ENCODE measurements at places on chromosomes 3 and 15.

DNA sequence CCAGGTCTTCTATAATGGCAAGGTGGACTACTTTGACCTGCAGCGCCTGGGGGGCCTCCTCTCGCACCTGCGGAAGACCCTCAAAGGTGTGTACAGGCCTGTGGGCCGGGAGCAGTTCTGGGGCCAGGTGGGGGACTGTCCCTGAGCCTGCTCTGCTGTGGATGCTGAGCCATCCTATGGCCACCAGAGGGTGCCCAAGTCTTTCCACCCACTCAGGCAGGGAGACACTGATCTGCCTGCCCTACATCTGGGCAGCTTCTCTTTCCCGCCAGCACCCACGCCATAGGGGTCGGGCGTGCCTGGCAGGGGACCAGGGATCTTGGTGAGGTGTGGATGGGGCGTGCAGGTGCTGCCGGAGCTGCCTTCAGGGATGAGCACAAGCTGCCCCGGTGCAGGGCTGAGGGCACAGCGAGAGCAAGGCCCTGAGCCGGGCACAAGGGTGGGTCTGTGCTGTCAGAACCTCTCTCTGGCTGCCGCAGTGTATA is 14.1 kb downstream of the RNF123 start:
- peak; percentile 70 for DNase-seq

- no peak for DNase-seq
Measured at GRCh38 chr3:186236357-186237020, 125.5 kb downstream of the DGKG start.

DNA sequence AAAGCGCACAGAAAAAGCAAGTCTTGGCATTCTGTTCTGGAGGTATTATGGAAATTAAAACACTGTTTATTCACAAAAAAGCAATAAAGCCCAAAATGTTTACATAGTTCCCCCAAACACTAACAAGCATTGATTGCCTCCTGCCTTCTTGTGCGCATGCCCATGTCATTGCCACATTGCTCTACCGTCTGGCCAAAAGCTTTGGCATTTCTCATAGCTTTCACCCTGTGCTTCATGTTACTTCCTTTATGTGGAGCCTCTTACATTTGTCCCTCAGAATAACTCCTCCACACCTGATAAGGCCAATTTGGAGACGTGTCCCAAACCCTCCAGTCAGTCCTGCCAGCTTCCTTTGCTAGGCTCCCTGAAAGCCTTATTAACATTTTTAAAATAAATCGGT is 680.8 kb downstream of the GBE1 start:
- no peak for DNase-seq

GRCh38 chr3:40580494-40581091 is 55.8 kb downstream of the ZNF621 start:
- DNase-seq, result peak; percentile 63

DNA sequence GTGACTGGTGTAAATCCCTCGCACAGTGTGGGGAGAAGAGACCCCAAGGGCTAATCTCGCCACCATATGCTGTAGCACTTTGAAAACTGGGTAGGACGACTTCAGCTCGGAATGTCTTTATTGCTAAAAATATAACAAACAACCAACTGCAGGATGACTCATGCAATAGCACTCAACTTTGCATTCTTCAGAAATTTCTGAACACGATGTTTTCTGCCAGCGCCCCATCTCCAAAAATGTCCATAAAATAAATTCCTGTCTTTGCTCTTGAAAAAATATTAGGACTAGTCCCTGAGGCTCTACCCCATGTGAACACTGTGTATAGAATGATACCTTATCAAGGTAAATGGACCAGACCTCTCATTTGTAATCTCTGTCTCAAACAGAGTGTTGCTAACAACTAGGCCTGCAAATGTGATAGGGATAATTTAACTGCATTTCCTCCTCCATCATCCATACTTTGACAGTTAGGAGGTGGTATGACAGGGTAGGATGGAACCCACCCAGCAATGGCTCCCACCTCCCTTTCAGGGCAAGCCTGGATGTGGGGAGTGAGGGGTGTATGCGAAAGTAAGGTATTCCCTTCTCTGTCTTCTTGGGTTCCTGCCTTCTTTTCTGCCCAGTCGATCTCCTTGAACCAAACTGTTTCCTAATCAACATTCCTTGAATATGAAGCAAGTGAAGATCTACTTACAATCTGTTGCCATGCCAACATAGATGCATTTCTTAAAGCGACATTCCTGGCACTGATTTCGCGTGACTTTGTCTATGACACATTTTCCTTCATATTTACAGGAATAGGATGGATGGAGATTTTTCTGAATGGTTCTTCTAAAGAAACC is 201.1 kb downstream of the NR1D2 start:
- no peak for DNase-seq

DNA sequence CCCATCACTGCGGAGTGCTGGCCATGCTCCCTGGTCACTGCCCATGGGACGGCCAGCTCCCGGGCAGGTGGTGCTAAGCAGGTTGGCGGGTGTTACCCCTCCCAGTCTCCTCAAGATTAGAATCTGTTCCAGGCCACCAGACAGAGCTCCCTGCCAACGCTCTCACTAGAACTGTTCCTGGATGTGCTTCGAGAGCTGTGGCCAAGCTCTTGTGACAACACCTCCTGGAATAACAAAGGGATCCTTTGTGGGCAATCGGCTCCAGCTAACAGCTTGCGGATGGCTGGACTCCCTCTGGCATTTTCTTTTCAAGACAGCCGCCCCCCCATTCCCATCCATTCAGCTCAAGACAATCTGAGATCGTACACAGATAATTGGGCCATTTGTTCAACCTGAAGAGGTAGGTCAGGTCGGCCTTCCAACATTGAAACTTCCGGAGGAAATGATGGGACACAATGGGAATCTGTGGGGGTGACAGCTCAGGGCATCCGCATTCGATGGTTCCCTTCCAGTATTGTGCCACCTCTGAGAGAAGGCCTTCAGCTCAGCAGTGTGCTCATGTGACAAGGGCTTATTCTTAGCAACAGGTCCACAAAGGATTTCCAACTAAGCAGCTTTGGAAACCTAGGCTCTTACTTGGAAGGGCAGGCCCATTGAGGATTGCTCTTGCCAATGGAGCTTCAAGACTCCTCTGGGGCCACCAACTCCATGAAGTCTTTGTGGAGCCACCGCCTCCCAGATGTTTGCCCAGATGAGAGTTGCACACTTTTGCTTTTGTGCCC is 11.6 kb upstream of the EPHB3 start:
- no peak for DNase-seq

DNA sequence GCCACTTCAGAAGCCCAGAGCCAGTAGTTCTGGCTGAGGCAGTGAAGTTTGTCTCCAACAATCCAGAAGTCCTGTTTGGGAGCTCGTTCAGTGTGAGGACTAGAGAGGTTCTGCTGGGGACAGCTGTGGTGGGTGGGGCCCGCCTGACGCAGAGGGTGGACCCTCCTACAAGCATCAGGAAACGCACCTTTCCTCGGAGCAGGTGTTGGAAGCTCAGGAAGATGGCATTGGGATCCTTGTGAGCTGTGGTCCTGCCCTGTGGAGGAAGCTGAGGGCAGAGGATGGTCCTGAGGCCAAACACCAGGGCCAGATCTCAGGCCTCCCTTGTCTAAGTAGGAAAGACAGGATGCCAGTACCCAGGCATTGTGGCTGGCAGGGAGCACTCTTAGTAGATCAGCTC is 5.1 kb downstream of the THPO start:
- no peak for DNase-seq

GRCh38 chr15:82137261-82137660 is 91.4 kb upstream of the MEX3B start:
- DNase-seq, result no peak

- no peak for DNase-seq
Measured at GRCh38 chr15:96276438-96277210, 53.9 kb upstream of the NR2F2 start.

- no peak for DNase-seq
Measured at GRCh38 chr3:24154013-24154695, 209.1 kb downstream of the NR1D2 start.

Measured in activated naive CD4-positive, alpha-beta T cell treated with Interleukin-2 at 50 U/mL for 16 hours (primary cell).